ENCODE measurements at places on chromosomes 1 and 21. TPM values are rescaled to one million over a fixed set of nuclear protein-coding genes. Genes with fewer than 3 reads are reported as not detected.

DPT gene
- not detected for total RNA-seq

SLC45A3 gene
- total RNA-seq, result 2.0 TPM

C1orf94 gene
- not detected for total RNA-seq

GBP6 gene
- not detected for total RNA-seq

SLAMF9 gene
- total RNA-seq, result not detected

DNM3 gene
- total RNA-seq, result 2.2 TPM

DNA sequence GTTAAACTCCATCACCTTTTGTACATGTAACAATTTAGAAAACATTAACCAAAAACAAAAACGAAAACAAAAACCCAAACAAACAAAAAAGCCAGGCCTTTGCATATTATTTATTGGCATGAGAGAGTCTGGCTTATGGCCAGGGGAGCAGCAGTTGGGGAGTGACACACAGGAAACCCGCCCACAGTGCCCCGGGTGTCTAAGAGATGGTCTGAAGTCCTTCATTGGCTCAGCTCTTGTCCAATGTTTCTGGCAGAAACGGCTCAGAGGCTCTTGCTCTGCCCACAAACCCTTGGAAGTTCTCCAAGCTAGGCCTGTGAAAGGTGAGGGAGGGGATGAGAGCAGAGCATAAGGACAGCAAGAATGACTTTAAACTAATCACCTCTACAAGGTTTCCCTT, 131.5 kb downstream of the CNIH3 start:
- H3K27me3 ChIP-seq, result no peaks in the 10 kb centered on the region
- DNase-seq, result no peak
- H3K36me3 ChIP-seq, result no peaks in the 10 kb centered on the region
- H3K4me3 ChIP-seq, result no peak overlapping the region

GRCh38 chr1:53639251-53639763, 99.7 kb downstream of the GLIS1 start:
- no peak for DNase-seq
- no peaks in the 10 kb centered on the region for H3K4me1 ChIP-seq
- no peak overlapping the region for H3K4me3 ChIP-seq
- no peaks in the 10 kb centered on the region for H3K27me3 ChIP-seq
- H3K36me3 ChIP-seq, result no peaks in the 10 kb centered on the region

DNA sequence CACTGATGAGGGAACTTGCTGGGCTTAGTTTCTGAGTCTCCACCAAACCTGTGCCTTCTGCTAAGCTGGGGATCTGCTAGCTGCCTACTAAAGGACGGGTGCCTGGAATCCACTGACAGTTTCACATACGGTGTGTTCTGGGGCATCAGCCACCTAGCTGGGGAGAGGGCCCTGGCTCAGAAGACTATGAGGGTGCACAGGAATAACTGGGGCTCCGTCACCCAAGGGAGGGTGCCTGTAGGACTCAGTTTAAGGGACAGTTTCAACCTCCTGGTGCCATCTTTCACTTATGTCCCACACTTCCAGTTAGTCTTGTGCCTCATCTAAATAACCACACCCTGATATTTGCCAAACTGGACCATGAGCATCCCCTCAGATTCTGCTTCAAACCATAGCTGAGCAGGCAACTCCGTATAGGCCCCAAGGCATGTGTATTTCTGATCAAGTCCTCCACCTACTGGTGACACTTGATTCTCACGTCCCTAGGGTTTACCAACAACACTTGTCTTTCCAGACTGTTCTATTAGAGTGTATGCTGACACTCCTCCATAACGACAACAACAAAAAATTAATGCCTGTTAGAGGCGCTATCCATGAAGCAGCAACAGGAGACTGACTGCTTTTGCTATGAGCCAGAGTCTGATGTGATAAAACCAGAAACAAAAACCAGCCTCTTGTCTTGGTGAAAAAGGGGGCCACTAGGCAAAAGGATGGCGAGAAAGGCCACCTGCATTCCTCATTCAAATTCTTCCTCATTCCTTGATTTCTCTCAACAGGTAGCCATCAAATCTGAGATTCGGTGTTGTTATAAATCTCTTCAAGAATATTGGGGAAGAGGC, 55.0 kb upstream of the PAXBP1 start:
- no peaks in the 10 kb centered on the region for H3K27me3 ChIP-seq
- DNase-seq, result peak; percentile 44
- no peak overlapping the region for H3K27ac ChIP-seq
- H3K4me3 ChIP-seq, result no peak overlapping the region
- no peaks in the 10 kb centered on the region for H3K36me3 ChIP-seq
- no peaks in the 10 kb centered on the region for H3K4me1 ChIP-seq

- DNase-seq, result no peak
- H3K4me3 ChIP-seq, result no peak overlapping the region
- H3K36me3 ChIP-seq, result no peaks in the 10 kb centered on the region
- no peak overlapping the region for H3K27ac ChIP-seq
- H3K27me3 ChIP-seq, result no peaks in the 10 kb centered on the region
- no peaks in the 10 kb centered on the region for H3K4me1 ChIP-seq
Measured at GRCh38 chr1:92126088-92126487, 45.9 kb downstream of the BTBD8 start.

DNA sequence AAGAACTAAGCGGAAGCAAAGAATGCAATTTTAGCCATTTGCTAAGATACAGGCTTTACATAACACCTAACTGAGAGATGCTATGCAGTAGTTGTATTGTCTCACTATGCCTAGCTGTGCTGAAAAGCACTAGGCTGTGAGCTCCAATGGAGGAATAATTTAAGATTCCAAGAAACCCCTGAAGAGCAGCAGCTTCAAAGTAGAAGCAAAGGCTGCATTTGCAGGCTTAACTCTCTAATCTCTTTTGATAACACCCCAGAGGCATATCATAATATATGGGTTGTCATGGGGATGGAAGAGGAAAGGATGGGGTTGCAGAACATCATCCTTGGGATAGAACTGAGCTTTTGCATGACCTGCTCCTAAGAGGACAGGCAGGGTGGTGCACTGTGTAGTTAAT, 102.0 kb downstream of the ERG start:
- no peaks in the 10 kb centered on the region for H3K4me1 ChIP-seq
- no peaks in the 10 kb centered on the region for H3K36me3 ChIP-seq
- H3K4me3 ChIP-seq, result no peak overlapping the region
- no peak overlapping the region for H3K27ac ChIP-seq

GRCh38 chr1:183824291-183824690, 19.4 kb downstream of the RGL1 start:
- H3K27ac ChIP-seq, result no peak overlapping the region
- H3K4me1 ChIP-seq, result no peaks in the 10 kb centered on the region
- no peak overlapping the region for H3K4me3 ChIP-seq
- H3K36me3 ChIP-seq, result no peaks in the 10 kb centered on the region
- no peak for DNase-seq

GRCh38 chr1:179168536-179168935, 60.9 kb downstream of the ABL2 start:
- H3K4me3 ChIP-seq, result no peak overlapping the region
- H3K36me3 ChIP-seq, result no peaks in the 10 kb centered on the region
- no peak for DNase-seq
- H3K27me3 ChIP-seq, result no peaks in the 10 kb centered on the region
- H3K4me1 ChIP-seq, result no peaks in the 10 kb centered on the region

GRCh38 chr21:39061766-39062165, 121.5 kb downstream of the PSMG1 start:
- no peak for DNase-seq

DNA sequence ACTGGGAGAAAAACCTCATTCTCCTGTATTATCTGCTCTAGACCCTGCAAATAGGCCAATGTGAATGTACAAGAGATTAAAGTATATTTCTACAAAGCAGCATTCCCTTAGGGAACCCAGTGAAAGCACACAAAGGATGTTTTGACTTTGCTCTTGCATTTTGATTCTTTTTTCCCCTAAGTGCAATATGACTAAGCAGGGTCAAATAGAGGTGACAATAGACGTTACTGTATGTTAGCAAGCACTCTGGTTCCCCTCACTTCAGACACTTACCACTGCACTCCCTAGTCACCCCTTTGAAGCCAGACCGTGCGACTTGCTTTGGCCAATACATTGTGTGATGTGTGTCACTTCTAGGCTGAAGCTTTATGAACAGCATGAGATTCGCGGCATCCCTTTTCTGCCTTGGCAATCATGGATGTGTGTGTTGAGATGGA, 209.7 kb downstream of the RHOU start:
- no peaks in the 10 kb centered on the region for H3K36me3 ChIP-seq
- no peaks in the 10 kb centered on the region for H3K27me3 ChIP-seq
- no peak overlapping the region for H3K4me3 ChIP-seq
- H3K27ac ChIP-seq, result no peak overlapping the region

GRCh38 chr1:109975718-109976117, 8.8 kb upstream of the AHCYL1 start:
- no peaks in the 10 kb centered on the region for H3K36me3 ChIP-seq
- no peaks in the 10 kb centered on the region for H3K27me3 ChIP-seq
- H3K4me1 ChIP-seq, result no peaks in the 10 kb centered on the region
- H3K4me3 ChIP-seq, result no peak overlapping the region
- H3K27ac ChIP-seq, result no peak overlapping the region
- no peak for DNase-seq

All from naive thymus-derived CD4-positive, alpha-beta T cell (primary cell).